ENCODE measurements at places on chromosomes 3 and 15. TPM values are rescaled to one million over a fixed set of nuclear protein-coding genes. Genes with fewer than 3 reads are reported as not detected.

Gene SLC22A13
- 0.14 TPM for polyA plus RNA-seq

Gene CD200R1
- 2.2 TPM for polyA plus RNA-seq

Gene FEZF2
- polyA plus RNA-seq, result not detected

Gene SLC22A14
- 0.31 TPM for polyA plus RNA-seq

Gene GPR160
- polyA plus RNA-seq, result 2.1 TPM

Gene PTH1R
- polyA plus RNA-seq, result 2.0 TPM

Gene FILIP1L
- 6.9 TPM for polyA plus RNA-seq

Gene TMCO5A
- not detected for polyA plus RNA-seq

Gene GOLGA8J
- not detected for polyA plus RNA-seq

Gene TTC23
- polyA plus RNA-seq, result 7.2 TPM

Gene GDPGP1
- polyA plus RNA-seq, result 2.2 TPM

Gene GALNT15
- 2.8 TPM for polyA plus RNA-seq

Gene RBPMS2
- 5.2 TPM for polyA plus RNA-seq

Gene CCDC33
- not detected for polyA plus RNA-seq

Gene ECE2
- polyA plus RNA-seq, result not detected

Gene DUOXA2
- polyA plus RNA-seq, result 8.4 TPM

Gene CHRM5
- not detected for polyA plus RNA-seq

Gene GRAMD2A
- 1.6 TPM for polyA plus RNA-seq

Gene CYP8B1
- polyA plus RNA-seq, result not detected

Gene P2RY14
- polyA plus RNA-seq, result 2.1 TPM

Gene BUB1B
- polyA plus RNA-seq, result 4.3 TPM

Gene CLDN18
- 0.61 TPM for polyA plus RNA-seq

Gene SLC25A20
- polyA plus RNA-seq, result 9.0 TPM

Gene TMIE
- 2.5 TPM for polyA plus RNA-seq

Gene NEIL1
- 32.5 TPM for polyA plus RNA-seq

Gene SPTSSB
- 6.8 TPM for polyA plus RNA-seq

Gene CCR1
- 0.47 TPM for polyA plus RNA-seq

Gene EPHA3
- 0.38 TPM for polyA plus RNA-seq

Gene NOP10
- polyA plus RNA-seq, result 203 TPM

Gene GOLGA8Q
- polyA plus RNA-seq, result 0.28 TPM

Gene TLR9
- 0.14 TPM for polyA plus RNA-seq

Gene LRRC2
- polyA plus RNA-seq, result 0.13 TPM

Gene CADM2
- polyA plus RNA-seq, result 0.12 TPM

Gene CRYGS
- 1.4 TPM for polyA plus RNA-seq

Gene RTP3
- not detected for polyA plus RNA-seq

Gene GTF2E1
- polyA plus RNA-seq, result 3.5 TPM

Gene MTFMT
- polyA plus RNA-seq, result 3.1 TPM

Gene SLC2A2
- polyA plus RNA-seq, result not detected

Gene NSUN3
- 3.2 TPM for polyA plus RNA-seq

Gene C2CD4B
- polyA plus RNA-seq, result 0.29 TPM

Gene MINAR1
- 0.29 TPM for polyA plus RNA-seq

Gene PIERCE2
- polyA plus RNA-seq, result 2.1 TPM

Gene ACTRT3
- polyA plus RNA-seq, result 0.31 TPM

Gene ATP2B2
- polyA plus RNA-seq, result 0.06 TPM

Gene ATP2C1
- 23.0 TPM for polyA plus RNA-seq

Gene GP5
- polyA plus RNA-seq, result not detected

Gene ETV5
- 2.0 TPM for polyA plus RNA-seq

Gene CD200R1L
- polyA plus RNA-seq, result not detected

Gene VGLL3
- polyA plus RNA-seq, result 0.54 TPM

Gene ST8SIA2
- polyA plus RNA-seq, result not detected

Gene KBTBD13
- polyA plus RNA-seq, result not detected

Gene GOLGA8H
- 0.22 TPM for polyA plus RNA-seq

Gene SERINC4
- 0.24 TPM for polyA plus RNA-seq

Gene CCDC50
- polyA plus RNA-seq, result 12.8 TPM

Gene TNNC1
- polyA plus RNA-seq, result 2.0 TPM

Gene ACAN
- polyA plus RNA-seq, result 0.04 TPM

Data from esophagus (tissue), 2 donors.